ENCODE measurements at places on chromosomes 12 and 14.

- DNase-seq: peak; percentile 73
Measured at GRCh38 chr12:21788089-21788983, 13.8 kb upstream of the KCNJ8 start.

GRCh38 chr12:34345801-34346200 is 323.5 kb downstream of the ALG10 start:
- DNase-seq: no peak

DNA sequence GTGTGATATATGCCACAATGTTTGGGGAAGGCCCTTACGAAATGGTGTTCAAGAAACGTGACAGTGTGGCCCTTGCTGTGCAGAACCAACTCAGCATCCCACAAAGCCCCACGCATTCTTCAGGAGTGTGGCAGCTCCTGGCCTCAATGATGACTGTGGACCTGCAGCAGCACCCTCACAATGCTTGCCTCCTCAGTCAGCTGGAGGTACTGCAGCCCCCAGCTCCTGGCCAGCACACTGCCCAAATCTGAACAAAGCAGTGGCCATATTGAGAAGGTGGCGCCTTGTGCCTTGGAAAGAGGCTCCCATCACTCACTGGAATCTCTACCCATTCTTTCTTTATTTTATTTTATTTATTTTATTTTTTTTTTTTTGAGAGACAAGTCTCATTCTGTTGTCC is 10.4 kb downstream of the POLE2 start:
- DNase-seq: no peak

DNA sequence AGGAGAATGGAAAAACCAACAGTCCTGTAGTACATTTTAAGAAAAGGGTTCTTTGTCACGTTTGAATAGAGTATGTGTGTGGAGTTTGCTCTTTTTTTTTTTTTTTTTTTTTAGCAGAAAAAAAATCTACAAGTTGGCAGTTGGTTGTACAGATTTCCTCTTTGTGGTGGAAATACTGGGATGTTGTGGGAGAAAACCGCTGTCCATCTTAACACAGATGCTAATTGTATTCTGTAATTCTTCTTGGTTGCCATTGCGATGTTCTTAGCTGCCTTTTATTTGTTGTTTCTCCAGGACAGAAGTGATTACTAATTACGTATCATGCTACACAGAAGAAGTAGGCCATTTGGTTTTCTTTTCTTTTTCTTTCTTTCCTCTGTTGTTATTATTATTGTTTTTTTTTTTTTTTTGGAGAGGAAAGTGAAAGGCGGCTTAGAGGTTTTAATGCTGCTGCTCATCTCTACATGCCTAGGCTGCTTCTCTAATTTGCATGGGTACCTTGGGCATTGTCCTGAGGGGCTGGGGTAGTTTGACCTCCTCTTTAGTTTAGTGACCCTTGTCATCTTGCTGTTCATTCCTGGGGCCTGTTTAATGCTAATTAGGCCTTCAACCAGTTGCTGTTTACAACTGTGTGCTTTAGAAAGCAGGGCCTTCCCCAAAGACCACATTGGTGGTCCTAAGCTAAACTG is 94.7 kb downstream of the TMTC2 start:
- DNase-seq: no peak

GRCh38 chr12:69470189-69471075 is at the start of gene FRS2:
TSS of gene FRS2 (plus strand) at chr12:69470388. CDS start at chr12:69569031, 98,643 bp downstream.
- DNase-seq: peak; percentile 88

DNA sequence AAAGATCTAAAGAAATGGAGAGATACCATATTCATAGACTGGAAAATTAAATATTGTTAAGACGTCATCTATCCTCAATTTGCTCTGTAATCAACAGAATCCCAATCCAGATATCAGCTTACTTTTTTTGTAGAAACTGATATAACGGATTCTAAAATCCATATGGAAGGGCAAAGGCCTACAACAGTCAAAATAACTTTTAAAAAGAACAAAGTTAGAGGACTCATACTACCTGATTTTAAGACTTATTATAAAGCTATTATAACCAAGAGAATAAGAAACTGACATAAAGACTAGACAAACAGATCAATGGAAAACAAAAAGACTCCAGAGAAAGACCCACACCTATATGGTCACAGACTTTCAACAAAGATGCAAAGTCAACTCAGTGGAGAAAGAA is 6.0 kb downstream of the DDX24 start:
- DNase-seq: no peak

- DNase-seq: peak; percentile 36
Measured at GRCh38 chr14:78967111-78967809, 797.1 kb downstream of the NRXN3 start.

Data from fibroblast of the aortic adventitia (primary cell).